NCI-H2107 (cell line): ENCODE measurements at places on chromosomes 6 and 20.

DNA sequence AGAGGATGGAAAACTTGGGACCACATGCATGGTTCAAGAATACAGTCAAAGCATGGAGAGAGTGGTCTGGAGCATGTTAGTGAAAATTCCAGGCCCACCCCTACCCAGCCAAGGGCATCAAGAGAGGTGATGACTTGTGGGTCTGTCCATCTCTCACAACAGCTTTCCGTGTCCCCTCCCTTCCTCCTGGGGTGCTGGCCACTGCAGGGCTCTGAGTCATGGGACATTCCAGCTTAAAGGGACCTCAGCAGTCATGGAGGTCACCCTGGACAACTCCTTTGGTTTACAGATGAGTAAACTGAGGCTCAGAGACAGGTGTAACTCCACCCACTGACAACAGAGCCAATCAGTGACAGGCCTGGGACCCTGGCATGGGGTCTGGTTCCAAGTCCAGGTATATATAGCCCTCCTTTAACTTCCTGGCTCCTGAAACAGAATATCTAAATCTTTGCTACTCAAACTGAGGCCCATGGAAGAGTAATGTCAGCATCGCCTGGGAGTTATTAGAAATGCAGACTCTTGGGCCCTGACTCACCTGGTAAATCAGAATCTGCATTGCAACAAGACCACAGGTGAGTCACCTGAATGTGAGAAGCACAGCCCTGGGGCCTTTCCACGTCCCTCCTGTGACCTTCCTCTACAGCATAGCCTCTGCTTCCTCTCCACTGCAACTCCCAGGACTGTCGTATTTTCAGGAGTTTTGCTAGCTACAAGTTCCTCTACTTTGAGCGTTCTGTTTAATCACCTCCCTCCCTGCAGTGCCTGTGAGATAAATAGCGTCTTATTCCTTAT lies 170.2 kb downstream of the ZDHHC14 start:
- no peak for DNase-seq

GRCh38 chr20:24050119-24050518 lies 61.5 kb upstream of the GGTLC1 start:
- DNase-seq, result no peak

GRCh38 chr6:92888316-92888715 lies 531.0 kb downstream of the EPHA7 start:
- no peak for DNase-seq

- DNase-seq, result no peak
Observed at GRCh38 chr20:58971429-58971828, 9.6 kb upstream of the NELFCD start.

DNA sequence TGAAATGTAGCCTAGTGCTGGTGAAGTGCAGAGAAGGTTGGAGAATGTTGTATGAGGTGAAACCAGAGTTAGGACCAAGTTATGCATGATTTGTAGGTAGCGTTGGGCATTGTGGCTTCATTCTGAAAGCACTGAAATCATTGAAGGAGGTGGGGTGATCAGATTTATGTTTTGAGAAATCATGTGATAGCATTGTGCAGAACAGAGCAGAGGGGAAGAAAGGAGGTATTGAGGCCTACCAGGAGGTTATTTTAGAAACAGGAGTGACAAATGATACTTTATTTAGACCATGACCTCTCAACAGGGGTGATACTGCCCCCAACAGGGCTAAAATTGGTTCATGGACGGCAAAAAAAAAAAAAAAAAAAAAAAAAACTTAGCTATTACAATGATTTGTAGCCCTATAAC lies 15.6 kb upstream of the HMGN3 start:
- no peak for DNase-seq

GRCh38 chr20:50909413-50909812 lies 21.8 kb downstream of the ADNP start:
- DNase-seq, result no peak

DNA sequence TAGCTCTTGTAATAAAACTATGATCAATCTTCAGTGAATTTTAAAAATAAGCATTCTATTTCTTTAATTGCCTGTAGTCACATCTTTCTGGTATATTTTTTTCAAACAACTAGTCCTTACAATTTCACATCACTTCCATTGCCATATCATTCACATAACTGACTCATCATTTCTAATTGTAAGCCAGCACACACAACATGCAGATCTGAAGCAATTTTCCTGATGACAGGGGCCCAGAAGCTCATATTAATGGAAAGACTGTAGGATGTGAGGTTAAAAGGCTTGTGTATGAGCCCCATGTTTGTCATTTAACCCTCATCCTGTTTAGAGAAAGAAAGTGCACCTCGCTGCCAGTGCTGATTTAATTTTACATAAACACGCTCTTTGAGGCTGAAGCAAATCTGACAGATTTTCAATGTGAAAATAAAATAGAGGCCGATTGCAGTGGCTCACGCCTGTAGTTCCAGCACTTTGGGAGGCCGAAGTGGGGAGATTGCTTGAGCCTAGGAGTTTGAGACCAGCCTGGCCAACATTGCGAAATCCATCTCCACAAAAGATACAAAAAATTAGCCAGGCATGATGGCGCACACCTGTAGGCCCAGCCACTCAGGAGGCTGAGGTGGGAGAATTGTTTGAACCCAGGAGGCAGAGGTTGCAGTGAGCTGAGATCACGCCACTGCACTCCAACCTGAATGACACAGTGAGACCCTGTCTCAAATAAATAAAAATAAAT lies 40.1 kb upstream of the LTV1 start:
- DNase-seq, result no peak

DNA sequence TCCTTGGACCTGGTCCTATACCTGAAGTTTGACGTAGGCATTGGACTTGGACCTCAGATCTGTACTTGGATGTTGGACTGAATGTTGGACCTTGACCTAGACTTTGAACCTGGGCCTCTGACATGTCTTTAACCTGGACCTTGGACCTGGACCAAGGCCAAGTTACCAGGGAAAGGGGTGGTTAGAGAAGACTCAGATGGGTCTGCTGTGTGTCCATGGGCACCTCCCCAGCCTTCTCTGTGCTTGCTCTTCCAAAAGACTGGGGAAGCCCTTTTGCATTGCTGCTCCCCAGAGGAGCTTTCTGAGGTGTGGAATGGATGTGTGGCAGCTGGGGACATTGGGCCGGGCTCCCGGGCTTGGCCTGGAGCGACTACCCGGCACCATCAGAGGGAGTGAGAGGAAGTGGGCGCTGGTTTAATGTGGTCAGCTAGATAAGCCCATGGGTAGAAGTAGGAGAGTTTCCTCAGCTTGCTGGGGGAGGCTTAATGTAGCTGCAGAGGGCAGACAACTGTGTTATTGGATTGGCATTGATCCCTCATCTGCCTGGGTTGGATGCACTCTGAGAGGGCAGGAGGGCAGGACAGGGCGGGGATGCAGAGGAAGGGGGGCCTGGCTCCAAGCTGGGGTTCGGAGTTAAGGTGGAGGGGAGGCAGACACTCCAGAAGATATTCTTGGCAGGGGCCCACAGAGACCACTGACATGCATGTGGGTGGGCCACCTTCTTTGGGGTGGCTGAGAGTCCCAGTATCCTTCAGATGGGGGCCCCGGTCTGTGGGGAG lies 4.2 kb downstream of the SCRT2 start:
- no peak for DNase-seq

DNA sequence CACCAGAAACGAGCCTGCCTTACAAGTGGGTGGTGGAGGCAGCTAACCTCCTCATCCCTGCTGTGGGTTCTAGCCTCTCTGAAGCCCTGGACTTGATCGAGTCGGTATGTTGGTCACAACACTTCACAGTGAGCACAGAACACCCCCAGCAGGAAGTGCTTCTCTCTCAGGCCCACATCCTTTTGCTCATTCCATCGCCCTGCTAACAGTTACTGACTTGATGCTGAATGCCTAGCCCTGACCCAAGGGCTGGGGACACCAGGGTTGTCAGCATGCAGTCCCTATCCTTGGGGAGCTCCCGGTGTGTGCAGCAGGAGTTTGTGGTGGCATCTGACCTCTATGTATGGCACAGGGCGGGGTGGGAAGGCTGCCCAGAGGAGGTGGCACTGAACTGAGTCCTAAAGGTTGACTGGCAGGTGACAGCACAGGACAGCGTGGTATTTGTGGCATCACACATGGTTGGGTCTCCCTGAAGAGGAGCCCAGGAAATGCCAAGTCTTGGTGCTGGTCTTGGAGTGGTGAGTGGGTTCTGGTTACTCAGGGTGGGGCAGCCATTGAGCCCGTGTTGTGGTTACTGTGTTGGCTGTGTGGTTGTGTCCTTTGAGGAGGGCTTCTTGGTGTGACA lies 26.7 kb downstream of the GTSF1L start:
- DNase-seq, result no peak

- DNase-seq, result no peak
Observed at GRCh38 chr6:127952176-127952575, 51.3 kb upstream of the THEMIS start.

GRCh38 chr6:42135161-42135560 lies 7.3 kb downstream of the C6orf132 start:
- DNase-seq, result no peak

GRCh38 chr6:137581019-137581707 lies 87.0 kb upstream of the OLIG3 start:
- DNase-seq, result no peak

DNA sequence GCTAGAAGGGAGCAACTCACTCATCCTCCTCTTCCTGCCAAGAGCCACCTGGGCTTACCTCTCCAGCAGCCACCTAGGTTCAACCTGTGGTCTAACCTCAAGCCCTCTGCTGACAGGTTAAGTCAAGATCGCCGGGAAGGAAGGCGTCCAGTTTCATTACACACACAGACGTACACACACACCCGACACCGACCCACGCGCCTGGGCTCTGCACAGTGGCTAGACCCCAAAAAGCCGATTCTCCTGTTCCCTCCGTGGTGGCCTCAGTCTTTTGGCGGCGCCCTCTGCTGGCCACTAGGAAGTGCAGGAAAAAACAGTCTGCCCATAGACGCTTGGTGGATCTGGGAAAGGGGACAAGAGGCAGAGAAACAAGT lies 52.8 kb downstream of the MRPL14 start:
- DNase-seq, result no peak

DNA sequence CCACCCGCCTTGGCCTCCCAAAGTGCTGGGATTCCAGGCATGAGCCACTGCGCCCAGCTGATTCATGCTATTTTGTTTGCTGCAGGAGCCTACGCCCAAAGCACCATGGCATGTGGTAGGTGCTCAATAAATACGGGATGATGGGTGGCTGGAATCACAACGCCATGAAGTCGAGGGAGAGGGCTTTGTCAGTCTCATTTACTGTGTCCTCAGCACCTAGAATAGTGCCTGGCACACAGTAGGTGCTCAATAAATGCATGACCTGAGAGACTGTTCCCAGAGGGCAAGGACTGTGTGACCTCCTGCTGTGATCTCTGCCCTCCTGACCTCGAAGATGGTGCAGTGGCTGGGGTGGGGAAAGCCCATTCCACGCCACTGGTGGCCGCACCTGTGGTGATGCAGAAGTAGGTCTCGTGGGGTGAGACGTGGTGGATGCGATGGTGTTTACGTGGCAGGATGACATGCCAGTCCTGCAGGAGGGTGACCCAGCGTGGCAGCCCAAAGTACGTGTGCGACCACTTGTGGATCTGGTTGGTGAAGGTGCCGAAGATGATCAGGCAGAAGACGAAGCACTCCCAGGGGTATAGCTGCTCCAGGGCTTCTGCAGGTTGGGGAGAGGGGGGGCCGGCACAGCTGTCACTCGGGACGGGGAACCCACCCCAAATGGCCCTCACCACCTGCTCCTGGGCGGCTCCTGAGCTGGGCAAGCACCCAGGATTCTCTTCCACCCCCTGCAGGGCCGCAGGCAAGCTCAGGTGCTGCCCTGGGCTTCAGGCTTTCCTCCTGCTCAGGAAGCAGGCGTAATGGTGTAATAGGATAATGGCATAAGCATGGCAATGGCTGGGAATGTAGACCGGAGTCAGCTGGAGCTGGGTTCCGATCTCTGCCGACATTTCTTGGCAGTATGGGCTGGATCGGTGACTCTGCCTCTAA lies 14.9 kb upstream of the UBE2V1 start:
- peak; percentile 64 for DNase-seq

DNA sequence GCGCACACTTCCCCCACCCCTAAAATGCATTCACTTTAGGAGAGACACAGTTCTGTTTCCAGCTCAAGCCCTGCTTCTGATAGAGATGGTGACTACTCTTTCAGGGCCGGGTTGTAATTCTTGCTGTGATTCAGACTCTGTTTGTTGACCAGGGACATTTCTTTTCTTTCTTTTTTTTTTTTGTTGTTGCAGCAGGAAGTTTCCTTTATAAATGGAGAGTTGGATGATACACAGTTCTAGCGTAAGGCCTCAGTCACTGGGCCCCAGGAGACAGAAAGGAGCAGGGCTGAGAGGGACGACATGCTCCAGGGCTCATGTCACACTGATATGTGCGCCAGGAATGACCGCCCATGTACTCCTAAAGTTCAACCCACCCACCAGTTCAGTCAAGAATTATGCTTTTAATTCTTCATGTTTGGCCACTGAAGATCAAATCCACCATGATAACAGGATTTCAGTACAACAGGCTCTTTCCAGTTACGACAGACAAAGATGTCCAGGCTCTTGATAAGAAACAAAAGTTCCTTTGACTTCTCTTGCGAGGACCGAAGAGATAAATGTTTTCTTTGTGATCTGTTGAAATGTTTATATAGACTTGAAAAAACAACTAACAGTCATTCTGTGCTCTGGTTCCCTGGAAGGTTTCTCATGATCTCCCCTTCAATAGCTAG lies 142.5 kb downstream of the CD164 start:
- no peak for DNase-seq

GRCh38 chr6:3970097-3970496 lies 108.8 kb downstream of the FAM217A start:
- DNase-seq, result no peak

- no peak for DNase-seq
Observed at GRCh38 chr20:36493801-36494114, 47.6 kb upstream of the MYL9 start.

DNA sequence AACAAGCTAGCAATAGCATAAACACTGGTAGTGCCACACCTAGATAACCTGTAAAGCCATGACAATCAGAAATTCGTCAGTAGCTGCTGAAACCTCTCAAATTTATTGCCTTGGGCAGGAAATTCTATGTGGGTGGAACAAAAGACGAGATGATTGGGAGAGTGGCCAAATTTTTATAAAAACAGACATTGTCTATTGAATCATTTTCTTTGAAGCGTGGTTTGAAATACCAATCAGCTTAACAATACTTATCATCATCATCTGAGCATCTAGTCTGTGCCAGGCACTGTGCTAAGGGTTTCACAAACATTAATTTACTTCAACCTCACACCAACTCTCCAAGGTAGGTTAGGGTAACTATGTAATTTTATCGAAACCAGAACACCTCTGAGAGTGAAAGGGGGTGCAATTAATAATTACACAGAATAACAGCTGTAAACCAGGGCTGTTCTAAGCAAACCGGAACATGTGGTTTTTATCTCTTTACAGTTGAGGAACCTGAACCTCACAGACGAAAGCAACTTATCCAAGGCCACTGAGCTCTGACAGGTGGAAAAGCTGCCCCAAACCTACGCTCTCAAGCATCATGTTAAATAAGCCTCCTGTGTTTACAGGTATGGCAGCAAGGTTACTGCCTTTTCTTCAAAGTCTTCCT lies 43.4 kb downstream of the NHSL1 start:
- DNase-seq, result no peak

- DNase-seq, result no peak
Observed at GRCh38 chr20:21219686-21220085, 83.4 kb upstream of the XRN2 start.
